ENCODE measurements at places on chromosomes 4 and X. TPM values are rescaled to one million over a fixed set of nuclear protein-coding genes. Genes with fewer than 3 reads are reported as not detected.

Gene NAP1L5
- polyA plus RNA-seq: 12.5 TPM

Gene COL4A6
- polyA plus RNA-seq: 15.8 TPM

Gene TCEAL7
- polyA plus RNA-seq: 28.6 TPM

Gene PPP2R2C
- 0.48 TPM for polyA plus RNA-seq

Gene AFM
- polyA plus RNA-seq: not detected

Gene SSX5
- polyA plus RNA-seq: not detected

Gene ADH4
- polyA plus RNA-seq: 1.8 TPM

Gene ARMCX1
- 61.3 TPM for polyA plus RNA-seq

Gene PNMA3
- polyA plus RNA-seq: 2.6 TPM

DNA sequence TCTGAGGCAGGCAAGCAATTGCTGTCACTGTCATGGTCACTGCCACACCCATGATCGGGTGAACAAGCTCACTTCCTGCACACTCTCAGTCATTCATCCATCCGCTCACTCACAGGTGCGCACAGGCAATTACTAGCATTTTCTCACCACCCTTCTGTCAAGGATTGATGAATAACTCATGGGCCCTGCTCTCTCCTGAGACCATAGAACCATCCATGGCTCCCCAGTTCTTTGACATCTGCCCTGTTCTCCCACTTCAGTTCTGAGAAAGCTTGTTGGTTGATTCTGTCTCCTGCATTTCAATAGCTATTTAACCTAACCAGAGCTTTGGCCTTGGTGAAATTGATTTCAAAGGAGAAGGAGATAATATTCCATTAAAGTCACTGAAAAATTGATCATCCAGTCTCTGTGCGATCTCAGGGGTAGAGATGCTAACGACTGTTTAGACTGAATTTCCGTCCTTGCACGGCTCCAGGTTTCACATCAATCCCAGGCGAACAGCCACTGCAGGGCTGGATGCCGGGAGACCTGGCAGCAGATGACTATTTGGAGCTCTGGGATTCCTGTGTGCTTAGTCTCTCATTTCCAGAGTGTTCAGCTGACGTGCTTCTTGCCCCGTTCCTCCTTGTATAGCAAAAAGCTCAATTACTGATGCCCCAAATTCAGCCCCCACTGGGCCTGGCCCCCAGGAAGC is 36.9 kb upstream of the ADRA2C start:
- DNase-seq: no peak

GRCh38 chr4:156970501-156971164 is 966 bp downstream of the PDGFC start:
- peak; percentile 42 for DNase-seq

- DNase-seq: no peak
Observed at GRCh38 chr4:86942185-86942666, 7.4 kb downstream of the AFF1 start.

GRCh38 chr4:54384563-54384962 is 155.5 kb downstream of the PDGFRA start:
- DNase-seq: no peak

- DNase-seq: no peak
Observed at GRCh38 chrX:367349-367748, 19.4 kb downstream of the PPP2R3B start.

- DNase-seq: peak; percentile 22
Observed at GRCh38 chrX:56733459-56734046, 4.5 kb downstream of the NBDY start.

GRCh38 chr4:38318737-38319455 is 345.1 kb upstream of the KLF3 start:
- peak; percentile 95 for DNase-seq

DNA sequence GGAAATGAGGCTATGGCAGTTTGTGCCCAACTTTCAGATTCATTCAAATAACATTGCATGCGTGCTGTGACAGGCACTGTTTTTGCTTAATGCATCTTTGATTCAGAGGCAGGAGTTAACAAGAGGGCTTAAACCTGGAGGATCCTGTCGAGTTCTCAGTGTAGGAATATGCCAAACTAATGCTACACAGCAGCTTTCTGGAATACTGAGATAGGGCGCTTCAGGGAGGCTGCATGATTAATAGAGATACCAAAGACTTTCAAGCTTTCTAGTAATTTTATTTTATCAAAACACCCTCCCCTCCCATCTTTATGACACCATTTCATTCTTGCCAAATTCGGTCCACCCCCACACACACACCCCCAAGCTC is 636 bp upstream of the TIMM8A start:
- no peak for DNase-seq
